ENCODE measurements at places on chromosomes 12 and 14. TPM values are rescaled to one million over a fixed set of nuclear protein-coding genes. Genes with fewer than 3 reads are reported as not detected.

The LRP1-AS gene
- total RNA-seq = not detected

The RAD52 gene
- total RNA-seq = 2.2 TPM

The FBXW8 gene
- 20.9 TPM for total RNA-seq

The PTCSC3 gene
- not detected for total RNA-seq

The SYCP3 gene
- total RNA-seq = not detected
